Adrenal gland (tissue), 19 donors: ENCODE measurements at places on chromosomes 4 and X. TPM values are rescaled to one million over a fixed set of nuclear protein-coding genes. Genes with fewer than 3 reads are reported as not detected.
A peak's percentile ranks its signal among the peaks of the same experiment; 100 is the strongest.

MAGED2 gene
- polyA plus RNA-seq = 121 TPM

POU4F2 gene
- polyA plus RNA-seq = not detected

DNA sequence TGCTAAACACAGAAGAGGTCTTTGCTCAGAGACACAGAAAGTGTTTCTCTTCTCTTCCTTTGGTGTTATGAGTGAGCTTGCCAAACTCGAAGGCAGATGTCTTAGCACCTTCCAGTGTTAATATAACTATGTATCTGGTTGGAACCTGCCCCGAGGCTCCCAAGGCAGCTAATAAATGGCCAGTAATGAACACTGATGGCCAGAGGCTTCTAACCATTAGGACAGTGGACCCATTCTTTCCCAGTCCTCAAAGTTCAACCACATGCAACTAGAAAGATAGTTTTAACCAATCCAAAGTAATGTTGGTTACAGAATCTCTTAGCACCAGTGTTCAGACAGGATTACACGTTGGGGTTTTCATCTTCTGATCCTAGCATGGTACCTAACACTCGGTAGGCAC lies 42.7 kb upstream of the JADE1 start:
- no peak overlapping the region for H3K27ac ChIP-seq
- no peak for DNase-seq
- no peak overlapping the region for H3K4me3 ChIP-seq
- H3K27me3 ChIP-seq = no peaks in the 10 kb centered on the region

GRCh38 chr4:110681381-110681780 lies 58.5 kb upstream of the PITX2 start:
- H3K4me3 ChIP-seq = no peak overlapping the region
- H3K27ac ChIP-seq = no peak overlapping the region
- H3K36me3 ChIP-seq = no peaks in the 10 kb centered on the region
- no peaks in the 10 kb centered on the region for H3K4me1 ChIP-seq

GRCh38 chrX:1487401-1487800 lies 34.7 kb upstream of the ASMTL start:
- no peak overlapping the region for H3K4me3 ChIP-seq
- H3K27ac ChIP-seq = peak overlapping the region; percentile 51
- H3K4me1 ChIP-seq = no peaks in the 10 kb centered on the region
- H3K36me3 ChIP-seq = no peaks in the 10 kb centered on the region

DNA sequence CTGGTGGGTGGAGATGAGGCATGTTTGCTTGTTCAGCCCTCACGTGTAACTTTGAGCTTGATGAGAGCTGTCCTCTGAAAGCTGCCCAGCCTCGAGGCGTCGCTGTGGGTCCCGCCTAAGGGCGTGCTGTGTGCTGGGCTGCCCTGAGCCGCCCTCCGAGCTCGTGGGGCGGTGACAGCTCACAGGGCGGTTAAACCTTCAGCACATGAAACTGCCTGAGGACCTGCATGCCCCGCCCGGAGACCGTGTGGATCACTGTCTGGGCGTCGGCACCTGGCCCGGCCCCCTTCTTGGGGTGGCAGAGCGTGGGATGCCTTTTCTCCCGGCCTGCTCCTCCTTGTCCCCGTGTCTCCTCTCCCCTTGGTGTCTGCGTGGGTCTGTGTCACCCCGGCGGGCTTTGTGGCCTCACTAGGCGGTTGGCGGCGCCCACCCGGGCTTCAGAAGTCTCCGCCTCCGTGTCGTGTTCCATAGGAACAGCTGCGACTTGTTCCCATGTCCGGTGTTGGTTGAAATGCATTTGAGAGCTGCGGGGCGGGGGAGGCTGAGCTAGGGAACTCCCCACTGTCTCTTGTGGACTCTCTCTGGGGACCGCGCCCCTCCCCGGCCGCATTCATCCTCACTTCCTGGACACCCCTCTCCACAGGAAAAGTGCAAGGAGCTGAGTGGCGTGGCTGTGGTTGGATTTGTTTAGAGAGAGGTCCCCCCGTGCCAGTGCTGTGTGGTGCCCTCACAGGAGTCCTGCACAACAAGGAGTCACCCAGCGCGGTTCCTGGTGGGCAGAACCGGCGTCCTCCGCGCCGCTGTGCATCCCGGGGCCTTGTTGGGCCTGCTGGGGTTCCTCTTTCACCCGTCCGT lies 6.8 kb downstream of the AKAP17A start:
- H3K36me3 ChIP-seq = peaks cover 98% of the 10 kb centered on the region
- peaks cover 16% of the 10 kb centered on the region for H3K4me1 ChIP-seq
- no peak overlapping the region for H3K4me3 ChIP-seq

- H3K4me3 ChIP-seq = no peak overlapping the region
- no peak for DNase-seq
- no peak overlapping the region for H3K27ac ChIP-seq
- H3K4me1 ChIP-seq = no peaks in the 10 kb centered on the region
These were observed 82.2 kb downstream of the MAML3 start for GRCh38 chr4:140071806-140072205.
